Activated CD4-positive, alpha-beta T cell treated with anti-CD3 and anti-CD28 coated beads, Interleukin-2, Interleukin-4, amounts not matched to agents 100 ng/mL and 50 ng/mL, durations not matched to agents 16 hours and 8 hours (primary cell): ENCODE measurements at places on chromosomes 1 and 21.

DNA sequence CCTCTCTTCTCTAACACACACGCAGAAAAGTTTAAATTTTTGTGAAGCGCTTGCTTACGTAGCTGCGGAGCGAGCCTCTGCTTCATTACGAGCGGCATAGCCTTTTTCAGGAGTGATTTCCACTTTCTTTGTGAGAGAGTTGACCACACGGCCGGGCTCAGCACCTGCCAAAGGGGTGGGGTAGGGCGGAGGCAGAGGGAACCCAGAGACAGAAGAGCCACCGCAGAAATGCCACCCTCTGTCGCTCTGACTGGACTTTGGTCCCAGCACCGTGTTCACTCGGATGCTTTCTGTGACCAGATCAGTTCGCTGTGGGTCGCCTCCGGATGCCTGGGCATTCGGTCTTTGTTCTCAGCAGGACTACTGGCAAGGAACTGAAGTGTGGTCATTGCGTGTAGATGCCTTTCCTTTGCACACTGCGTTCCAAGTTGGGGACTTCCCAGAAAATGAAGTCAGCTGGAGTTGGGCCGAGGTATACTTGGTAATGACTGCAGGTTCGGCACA lies 883 bp downstream of the CHODL start:
- no peak for DNase-seq

DNA sequence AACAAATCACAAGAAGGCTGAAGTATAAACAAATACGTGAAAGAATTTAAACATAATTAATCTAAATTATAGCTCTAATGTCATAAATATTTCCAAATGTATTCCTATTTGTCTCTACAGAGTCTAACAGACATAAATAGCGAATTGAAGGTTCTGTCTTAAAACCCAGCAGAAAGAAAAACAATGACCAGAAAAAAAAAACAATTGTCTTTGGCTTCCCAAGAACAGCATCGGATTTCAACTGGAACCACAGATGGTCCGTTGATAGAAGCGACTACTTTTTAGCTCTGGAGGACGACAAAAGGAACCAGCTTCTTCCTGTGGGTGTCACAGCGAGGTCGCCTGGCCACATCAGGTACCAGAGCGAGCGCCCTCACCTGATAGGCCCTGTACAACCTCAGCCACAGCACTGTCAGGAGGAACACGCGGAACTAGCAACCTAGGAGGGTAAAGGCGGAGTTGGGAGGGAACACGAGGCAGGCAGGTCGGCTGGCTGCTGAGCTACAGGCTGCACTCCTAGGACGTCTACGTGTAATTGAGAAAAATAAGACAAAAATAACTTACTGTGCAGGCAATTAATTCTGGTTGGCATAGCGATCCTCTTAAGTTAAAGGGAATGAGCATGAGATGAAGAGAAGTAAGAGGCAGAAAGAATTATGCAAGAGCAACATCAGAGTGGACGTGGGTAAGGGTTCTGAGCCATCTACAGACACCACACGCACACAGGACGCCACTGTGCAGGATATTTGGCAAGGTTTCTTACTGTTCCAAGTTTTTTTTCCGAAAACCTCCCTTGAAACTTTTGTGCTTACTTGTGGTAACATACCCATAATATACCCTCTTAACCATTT lies 16.7 kb upstream of the PRDM15 start:
- DNase-seq: no peak

DNA sequence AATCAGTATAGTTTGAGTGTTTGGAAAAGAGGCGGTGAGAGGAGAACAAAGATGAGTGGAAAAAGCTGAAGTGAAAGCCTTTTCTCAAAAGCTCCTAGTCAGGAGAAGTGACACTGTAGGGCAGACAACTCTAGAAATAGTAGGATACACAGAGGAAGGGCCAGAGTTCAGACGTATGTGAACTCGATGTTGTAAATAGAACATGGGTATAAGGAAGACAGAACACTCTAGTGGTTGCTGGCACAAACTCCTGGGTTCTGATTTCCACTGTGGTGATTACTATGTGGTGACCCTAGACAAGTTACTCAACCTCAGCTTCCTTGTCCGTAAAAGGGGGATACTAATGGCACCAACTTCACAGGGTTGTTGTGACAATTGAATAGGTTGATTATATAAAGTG lies 30.2 kb upstream of the MGST3 start:
- DNase-seq: no peak

DNA sequence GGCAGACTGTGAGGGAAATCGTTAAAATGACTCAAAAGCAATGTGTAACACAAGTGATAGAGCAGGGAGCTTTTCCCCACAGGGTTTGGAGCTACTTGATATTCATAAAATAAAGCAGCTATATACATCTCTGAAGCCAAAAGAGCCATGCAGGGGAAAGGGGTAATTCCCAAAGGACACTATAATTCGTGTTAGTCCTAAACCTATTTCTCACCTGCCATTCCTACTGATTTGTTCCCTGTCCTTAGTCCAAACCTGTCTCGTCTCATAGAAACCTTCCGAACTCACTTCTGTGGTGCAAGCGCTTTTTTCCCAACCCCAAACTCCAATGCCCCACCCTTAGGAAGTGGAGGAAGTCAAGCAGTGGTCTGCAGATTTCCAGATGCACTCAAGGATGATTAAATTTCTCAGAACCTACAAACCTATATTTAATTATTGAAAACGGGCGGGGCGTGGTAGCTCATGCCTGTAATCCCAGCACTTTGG lies 946 bp upstream of the HNRNPR start:
- no peak for DNase-seq

DNA sequence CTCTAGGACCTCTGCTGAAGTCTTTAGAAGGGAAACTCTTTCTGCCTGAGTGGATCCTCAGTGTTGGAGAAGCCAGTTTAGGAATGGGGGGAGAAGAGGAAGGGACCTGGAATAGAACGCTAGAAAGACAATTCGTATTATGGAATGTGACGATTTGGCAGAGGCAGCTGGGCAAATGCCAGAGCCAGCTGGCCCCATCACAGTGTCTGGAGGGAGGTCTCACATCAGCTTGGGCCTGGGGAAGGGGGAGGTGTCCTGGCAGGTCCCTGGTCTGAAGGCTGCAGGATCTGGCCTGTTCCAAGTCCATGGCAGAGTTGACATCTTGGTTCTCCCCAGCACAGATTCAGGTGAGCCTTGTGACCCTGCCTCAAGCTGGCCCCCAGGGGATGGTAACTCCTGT lies 11.3 kb downstream of the TMCC2 start:
- DNase-seq: no peak

GRCh38 chr1:94332952-94333351 lies 85.2 kb upstream of the ABCD3 start:
- no peak for DNase-seq

- peak; percentile 20 for DNase-seq
Observed at GRCh38 chr1:32500387-32501209, 35.7 kb downstream of the ZBTB8B start.

GRCh38 chr1:58848818-58849411 lies 65.1 kb upstream of the JUN start:
- DNase-seq: no peak

- DNase-seq: no peak
Observed at GRCh38 chr1:53592521-53592982, 133.4 kb downstream of the DMRTB1 start.

DNA sequence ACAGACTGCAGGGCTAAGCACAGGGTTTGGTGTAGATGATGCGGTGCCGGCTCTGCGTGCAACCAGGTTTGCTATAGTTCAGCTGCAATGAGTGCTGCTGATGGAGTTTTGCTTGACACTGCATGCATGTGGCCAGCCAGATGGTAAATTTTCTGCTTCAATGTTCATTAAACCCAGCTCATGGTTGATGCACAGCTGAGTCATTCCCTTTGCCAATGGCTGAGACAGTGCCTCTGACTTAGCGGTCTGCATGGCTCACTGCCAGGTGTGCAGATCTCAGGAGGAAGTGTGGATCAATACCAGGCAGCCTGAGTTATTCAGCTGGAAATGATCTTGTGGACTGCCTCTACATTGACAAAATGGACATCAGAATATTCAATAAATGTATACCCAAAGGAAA lies 172.7 kb upstream of the ZP4 start:
- DNase-seq: no peak

- DNase-seq: no peak
Observed at GRCh38 chr1:208043691-208044181, 132.8 kb upstream of the CD34 start.

DNA sequence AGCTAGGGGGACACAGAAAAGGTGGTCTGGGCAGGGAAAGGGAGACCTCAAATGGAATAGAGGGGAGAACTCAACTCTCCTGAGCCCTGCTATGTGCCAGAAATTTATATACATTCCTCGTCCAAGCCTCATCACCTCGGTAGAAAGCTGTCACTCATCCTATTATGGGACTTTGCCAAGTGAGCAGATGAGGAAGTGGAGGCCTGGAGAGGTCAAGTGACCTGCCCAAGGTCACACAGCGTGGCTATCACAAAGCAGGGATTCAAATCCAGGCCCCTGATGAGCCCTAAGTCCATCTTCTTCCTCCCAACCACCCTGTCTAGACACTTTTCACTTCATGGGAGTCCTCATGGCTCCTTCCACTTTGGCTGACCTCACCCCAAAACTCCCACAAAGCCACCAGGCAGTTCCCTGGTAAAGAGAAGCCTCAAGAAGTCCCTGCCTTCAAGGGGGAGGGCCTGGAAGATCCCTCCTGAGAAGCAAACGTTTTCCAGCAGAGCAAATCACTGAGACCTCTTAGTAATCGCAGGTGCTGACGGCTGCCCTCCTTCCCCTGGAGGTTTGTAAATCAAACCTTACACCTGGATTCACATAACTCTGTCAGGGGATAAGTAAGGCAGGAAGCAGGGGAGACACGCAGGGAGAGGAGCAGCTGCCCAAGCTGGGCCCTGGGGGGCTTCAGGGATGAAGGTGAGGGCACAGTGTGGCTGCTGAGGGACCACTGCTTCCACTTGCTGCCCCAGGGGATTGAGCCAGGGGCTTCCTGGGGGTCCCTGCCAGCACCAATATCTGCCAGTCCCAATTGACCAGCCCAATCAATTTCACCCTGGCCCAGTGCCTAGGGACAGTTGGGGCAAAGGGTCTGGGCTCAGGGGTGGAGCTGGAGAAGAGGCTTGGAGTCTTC lies 351.2 kb downstream of the MATN1 start:
- DNase-seq: no peak

DNA sequence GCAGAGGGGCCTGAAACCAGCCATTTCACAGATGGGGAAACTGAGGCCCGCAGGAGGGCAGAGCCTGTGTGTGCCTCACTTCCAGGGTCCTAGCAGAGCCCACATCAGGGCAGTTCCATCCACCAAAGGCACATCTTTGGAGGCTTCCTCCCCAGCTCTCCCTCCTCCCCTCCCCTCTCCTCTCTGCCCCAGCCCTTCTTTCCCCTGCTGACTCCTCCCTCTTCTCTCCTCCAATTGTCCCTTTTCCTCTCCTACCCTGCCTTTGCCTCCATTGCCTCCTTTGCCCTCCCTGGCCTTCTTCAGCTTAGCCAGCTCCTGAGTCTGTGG lies 56.6 kb downstream of the TMEM53 start:
- DNase-seq: no peak

DNA sequence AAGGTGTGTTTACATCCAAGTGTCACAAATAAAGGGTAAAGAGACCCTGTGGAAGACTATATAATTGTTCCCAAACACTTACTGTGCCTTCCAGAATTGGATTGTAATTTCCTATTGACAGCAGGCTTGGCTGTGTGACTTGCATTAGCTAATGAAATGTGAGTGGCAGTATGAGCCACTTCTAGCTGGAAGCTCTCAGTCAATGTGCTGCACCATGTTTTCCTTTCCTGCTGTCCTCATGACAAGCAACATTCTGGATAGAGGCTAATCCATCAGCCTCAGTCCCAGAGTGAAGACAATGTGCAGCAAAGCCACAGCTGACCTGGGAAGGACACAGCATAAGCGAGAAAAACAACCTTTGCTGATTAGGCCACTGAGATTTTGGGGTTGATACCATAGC lies 5.9 kb upstream of the FOXJ3 start:
- no peak for DNase-seq

DNA sequence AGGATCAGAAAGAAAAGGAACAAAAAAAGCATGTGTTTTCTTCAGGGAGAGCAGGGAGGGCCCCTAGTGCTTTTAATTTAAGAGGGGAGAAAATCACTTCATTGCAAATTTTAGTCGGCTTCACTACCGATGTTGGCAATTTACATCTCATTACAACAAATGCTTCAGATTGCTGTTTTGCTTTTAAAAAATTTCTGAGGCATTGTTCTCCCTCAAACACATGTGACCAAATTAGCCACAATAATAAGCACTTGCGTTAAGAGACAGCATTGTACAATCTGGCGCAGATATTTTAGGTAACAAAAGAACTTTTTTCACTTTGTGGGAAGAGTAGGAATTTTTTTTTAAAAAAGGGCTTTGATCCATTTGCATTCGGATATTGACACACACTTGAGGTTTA lies 29.8 kb downstream of the BEND5 start:
- DNase-seq: no peak

DNA sequence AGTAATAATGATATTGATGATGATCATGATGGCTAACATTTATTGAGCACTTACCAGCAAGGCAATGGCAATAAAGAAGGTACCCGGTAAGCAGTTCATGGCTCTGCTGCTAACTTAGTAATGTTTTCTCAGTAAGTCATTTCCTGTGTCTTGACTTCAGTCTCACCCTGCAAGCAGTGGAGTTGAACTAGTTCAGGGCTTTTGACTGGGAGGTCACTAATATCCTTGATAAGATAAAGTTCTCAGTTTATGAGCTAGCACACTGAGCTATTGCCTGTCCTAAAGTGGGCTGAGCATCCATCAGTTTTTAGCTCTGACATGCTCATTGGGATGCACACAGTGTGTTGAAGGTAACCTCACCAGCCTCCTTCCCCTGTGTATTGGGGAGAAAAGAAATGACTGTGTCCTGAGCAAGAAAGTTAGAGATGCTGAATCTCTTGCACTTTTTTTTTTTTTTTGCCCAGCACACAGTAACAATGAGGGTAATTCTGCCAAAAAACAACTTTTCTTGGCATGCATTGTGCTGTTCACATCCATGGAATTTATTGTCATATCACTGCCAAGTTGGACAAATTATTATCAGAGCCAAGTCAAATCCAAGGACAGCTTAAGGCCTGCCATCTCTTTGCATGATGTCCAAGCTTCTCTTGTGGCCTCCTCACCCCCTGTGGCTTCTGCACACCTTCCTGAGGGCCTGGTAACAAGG lies 55.5 kb upstream of the GADD45A start:
- DNase-seq: no peak

- DNase-seq: no peak
Observed at GRCh38 chr1:234918961-234919761, 209.5 kb downstream of the TOMM20 start.

GRCh38 chr1:31949862-31950261 lies 11.7 kb upstream of the PTP4A2 start:
- DNase-seq: no peak

- peak; percentile 87 for DNase-seq
Observed at GRCh38 chr1:116754198-116754977, at the start of gene CD2. TSS of gene CD2 (plus strand) at chr1:116754430. CDS start at chr1:116754493, 63 bp downstream.

GRCh38 chr1:239539051-239539450 lies 152.7 kb downstream of the CHRM3 start:
- DNase-seq: no peak

- no peak for DNase-seq
Observed at GRCh38 chr1:167973832-167974231, 37.0 kb upstream of the MPC2 start.

- no peak for DNase-seq
Observed at GRCh38 chr1:215476541-215476940, 90.6 kb upstream of the KCTD3 start.
